HCT116 (cell line): ENCODE measurements at places on chromosomes 2 and 18. TPM values are rescaled to one million over a fixed set of nuclear protein-coding genes. Genes with fewer than 3 reads are reported as not detected.

DNA sequence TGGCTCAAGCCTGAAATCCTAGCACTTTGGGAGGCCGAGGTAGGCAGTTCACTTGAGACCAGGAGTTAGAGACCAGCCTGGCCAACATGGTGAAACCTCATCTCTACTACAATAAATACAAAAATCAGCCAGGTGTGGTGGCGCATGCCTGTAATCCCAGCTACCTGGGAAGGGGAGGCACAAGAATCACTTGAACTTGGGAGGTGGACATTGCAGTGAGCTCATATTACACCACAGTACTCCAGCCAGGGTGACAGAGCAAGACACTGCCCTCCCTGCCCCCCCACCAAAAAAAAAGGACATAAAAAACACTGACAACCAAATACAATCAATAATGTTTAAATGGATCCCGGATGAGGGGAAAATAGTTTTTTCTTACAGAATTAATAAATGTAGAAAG lies 7.8 kb downstream of the TIA1 start:
- H3K4me1 ChIP-seq, result no peaks in the 10 kb centered on the region
- H3K27ac ChIP-seq, result no peak overlapping the region
- no peak overlapping the region for H3K4me3 ChIP-seq
- DNase-seq, result no peak

GRCh38 chr2:179081954-179082353 lies 32.0 kb upstream of the CCDC141 start:
- no peak for DNase-seq
- no peaks in the 10 kb centered on the region for H3K27me3 ChIP-seq
- no peak overlapping the region for H3K4me3 ChIP-seq
- H3K27ac ChIP-seq, result no peak overlapping the region
- no peaks in the 10 kb centered on the region for H3K36me3 ChIP-seq

DNA sequence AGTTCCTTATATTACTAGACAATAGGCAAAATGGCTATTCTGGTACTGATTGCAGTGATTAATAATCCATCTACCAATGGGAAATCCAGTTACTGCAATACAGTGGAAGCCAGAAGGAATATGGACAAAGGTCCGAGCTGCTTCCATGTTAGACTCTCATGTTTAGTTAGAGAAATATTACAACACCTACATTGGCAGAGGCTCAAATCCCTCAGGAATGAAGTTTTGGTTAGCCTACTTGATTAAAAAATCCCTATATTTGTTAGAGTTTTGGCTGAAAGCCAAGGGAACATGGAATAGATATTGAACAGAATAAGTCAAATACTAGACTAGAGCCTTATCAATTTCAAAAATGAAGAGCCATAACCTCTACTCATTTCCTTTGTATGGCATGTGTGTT lies 48.5 kb downstream of the ARL6IP6 start:
- H3K27ac ChIP-seq, result no peak overlapping the region
- no peaks in the 10 kb centered on the region for H3K36me3 ChIP-seq
- H3K4me1 ChIP-seq, result no peaks in the 10 kb centered on the region
- no peak overlapping the region for H3K4me3 ChIP-seq
- no peak for DNase-seq

DNA sequence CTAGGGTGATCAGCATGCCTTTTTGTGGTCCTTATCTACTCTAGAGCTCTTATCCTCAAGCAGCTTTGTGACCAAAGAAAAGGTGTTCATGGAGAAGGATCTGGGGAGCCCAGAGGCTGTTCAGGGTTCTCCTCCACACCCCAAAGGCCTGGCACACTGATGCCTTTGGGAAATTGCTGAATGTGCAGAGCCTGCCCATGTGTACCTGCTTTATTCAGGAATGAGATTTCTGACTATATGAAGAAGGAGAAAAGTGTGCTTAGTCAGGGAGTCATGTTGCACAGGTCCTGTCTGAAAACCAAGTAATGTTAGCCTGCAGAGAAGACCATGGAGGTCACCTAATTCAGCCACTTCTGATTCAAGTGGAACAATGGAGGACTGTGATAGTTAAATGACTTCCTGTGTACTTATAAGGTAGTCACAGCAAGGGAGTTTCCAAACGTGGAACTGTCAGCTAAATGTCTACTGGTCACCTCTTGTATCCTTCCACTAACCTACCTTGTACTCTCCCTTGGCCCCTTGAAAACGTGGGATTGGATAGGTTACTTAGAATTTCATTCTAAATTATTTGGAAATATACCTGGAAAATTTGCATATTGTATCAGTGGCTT lies 81.3 kb downstream of the LIMS1 start:
- no peak overlapping the region for H3K4me3 ChIP-seq
- no peaks in the 10 kb centered on the region for H3K36me3 ChIP-seq
- DNase-seq, result no peak
- H3K27ac ChIP-seq, result no peak overlapping the region

DNA sequence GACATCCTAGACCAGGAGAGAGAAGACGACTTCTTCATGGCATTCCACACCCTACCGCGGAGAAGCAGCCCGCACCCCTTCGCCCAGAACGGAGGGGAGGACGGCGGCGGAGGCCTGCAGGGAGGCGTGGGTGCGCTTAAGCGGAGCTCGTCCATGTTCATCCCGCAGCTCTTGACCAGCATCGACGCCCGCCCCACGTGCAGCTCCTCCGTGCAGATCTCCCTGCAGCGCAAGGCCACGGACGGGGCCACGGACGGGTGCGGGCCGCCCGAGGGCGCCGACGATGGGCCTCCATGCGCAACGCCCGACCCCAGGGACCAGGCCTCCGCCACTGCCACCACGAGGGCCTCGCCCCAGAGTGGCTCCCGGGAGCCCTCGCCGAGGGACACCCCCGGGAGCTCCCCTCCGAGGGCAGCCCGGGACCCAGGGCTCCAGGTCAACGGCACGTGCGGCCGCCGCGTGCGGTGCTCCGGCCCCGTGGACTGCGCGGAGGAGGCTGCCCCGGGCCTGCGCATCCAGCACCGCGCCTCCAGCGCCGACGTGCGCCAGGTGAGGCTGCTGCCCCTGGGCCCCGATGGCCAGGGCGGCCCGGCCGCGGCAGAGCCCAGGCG lies 211.8 kb downstream of the NEDD4L start:
- no peak overlapping the region for H3K27ac ChIP-seq
- no peaks in the 10 kb centered on the region for H3K4me1 ChIP-seq
- H3K36me3 ChIP-seq, result no peaks in the 10 kb centered on the region
- H3K4me3 ChIP-seq, result no peak overlapping the region

DNA sequence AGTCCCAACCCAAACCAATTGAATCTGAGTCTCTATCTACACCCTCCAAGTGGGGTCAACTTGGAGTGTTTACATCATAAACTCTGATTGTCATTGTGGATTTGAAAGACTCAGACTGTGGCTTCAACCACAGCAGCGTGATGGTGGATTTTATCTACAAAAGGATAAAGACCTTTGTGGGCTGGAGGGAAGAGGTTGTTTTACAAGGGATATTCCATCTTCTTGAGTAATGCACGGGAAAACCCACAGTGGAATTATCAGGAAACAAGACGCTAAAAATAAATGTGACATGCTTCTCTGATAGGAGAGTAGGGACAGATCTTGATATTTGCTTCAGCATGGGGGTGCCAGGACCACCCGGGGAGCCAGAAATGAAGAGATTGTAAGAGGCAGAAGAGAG lies 93.5 kb downstream of the LPIN1 start:
- no peaks in the 10 kb centered on the region for H3K36me3 ChIP-seq
- H3K27ac ChIP-seq, result no peak overlapping the region
- no peaks in the 10 kb centered on the region for H3K27me3 ChIP-seq
- H3K4me1 ChIP-seq, result no peaks in the 10 kb centered on the region
- H3K4me3 ChIP-seq, result no peak overlapping the region

Gene AGXT
- total RNA-seq, result 0.34 TPM

Gene SGPP2
- 1.6 TPM for total RNA-seq

Gene MOCOS
- 12.1 TPM for total RNA-seq
